ENCODE measurements at places on chromosomes 2 and 18.

GRCh38 chr2:14577843-14578242 lies 54.7 kb upstream of the LRATD1 start:
- no peak for DNase-seq

DNA sequence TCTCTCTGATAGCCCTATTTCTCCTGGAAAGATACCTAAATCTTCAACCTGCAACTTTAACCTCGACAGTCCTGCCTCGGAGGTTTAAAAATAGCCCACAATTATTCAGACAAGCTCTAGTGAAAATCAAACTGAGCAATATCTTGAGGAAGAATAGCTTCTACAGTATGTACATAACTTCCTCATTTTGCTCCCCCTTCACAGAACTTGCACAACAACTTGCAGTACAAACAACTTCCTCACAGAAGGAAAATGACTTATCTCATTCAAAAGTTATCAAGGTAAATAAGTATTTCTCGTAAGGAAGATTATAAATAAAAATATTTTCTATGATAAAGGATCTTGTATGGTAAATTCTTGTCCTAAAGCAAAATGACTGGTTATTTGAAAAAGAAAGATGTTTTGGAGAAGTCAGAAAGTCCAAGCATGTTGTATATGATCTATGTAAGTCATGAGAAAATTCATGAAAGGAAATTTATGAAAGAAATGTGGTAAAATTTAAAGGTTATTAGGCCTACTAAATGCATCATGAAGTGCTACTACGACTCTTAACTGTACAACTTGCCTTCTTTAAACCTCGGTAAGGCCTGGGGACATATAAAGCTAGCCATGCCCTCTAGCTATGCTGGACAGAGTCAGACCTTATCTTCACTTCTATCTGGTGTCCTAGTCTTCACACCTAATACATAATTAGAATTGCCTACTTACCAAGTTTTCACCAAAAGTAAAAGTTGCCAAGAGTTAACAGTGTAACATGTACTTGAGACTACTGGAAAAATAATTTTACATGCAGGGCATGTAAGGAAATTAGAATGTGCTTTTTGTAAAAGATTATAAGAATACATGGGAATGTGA lies 394.5 kb downstream of the DLGAP1 start:
- no peak for DNase-seq

- no peak for DNase-seq
Measured at GRCh38 chr18:70046207-70046606, 98.5 kb upstream of the CD226 start.

GRCh38 chr2:170354388-170354787 lies 176.4 kb downstream of the MYO3B start:
- no peak for DNase-seq

GRCh38 chr2:237290261-237290660 lies 123.7 kb downstream of the COL6A3 start:
- peak; percentile 72 for DNase-seq

DNA sequence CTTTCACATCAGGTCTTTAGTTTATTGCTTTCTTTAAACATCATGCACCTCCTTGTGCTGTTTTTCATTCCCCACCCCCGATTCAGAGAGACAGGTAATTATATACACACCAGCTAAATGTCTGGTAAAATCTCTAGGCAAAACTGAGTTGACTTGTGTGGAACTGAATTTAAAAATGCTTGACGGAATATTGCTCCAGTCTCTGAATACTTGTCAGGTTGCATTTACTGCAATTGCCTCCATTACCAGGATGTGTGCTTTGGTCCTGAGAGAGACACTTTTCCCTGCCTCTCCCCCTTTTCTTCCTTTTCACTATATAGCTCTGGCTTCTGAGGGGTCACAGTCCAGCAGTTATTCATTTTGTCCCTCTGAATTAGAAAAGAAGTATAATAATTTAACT lies 104.0 kb downstream of the PTPRM start:
- no peak for DNase-seq

GRCh38 chr18:45540125-45540524 lies 75.2 kb upstream of the SLC14A2 start:
- no peak for DNase-seq

DNA sequence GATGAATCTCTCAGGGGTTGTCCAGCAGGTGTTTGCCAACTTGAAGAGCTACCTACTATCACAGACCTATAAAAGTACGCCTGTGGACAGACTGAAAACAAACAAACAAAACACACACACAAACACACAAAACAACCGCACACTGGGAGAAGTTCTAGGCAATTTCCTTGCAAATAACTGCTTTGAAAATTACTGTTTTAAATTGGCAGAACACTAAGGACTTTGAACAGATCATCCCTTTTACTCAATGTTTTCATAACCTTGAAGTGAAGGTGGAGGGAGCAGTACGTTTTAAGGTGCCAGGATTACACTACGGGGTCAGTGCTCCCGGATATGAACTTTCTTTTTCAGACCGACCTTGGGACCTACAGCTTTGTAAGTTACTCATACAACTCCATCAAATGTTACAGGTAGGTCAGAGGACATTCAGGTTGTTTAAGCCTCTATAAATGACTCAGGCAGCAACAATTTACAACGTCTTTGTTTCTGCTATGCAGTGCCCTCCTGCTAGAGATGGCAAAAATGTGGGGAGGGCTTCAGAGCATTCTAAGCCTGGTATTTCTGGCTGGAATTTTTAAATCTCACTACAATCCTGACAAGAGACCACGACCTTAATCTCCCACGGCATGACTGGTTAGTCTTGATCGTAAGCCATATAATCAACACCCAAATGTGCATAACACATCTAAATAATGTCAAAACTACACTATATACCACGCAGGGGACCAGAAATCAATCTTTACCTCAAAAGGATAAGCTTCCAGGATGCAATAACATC lies 1.4 kb upstream of the SLC20A1 start:
- no peak for DNase-seq

- peak; percentile 53 for DNase-seq
Measured at GRCh38 chr18:34729264-34729663, 19.2 kb downstream of the DTNA start.

- DNase-seq: no peak
Measured at GRCh38 chr2:44951714-44952113, 10.2 kb downstream of the SIX3 start.

DNA sequence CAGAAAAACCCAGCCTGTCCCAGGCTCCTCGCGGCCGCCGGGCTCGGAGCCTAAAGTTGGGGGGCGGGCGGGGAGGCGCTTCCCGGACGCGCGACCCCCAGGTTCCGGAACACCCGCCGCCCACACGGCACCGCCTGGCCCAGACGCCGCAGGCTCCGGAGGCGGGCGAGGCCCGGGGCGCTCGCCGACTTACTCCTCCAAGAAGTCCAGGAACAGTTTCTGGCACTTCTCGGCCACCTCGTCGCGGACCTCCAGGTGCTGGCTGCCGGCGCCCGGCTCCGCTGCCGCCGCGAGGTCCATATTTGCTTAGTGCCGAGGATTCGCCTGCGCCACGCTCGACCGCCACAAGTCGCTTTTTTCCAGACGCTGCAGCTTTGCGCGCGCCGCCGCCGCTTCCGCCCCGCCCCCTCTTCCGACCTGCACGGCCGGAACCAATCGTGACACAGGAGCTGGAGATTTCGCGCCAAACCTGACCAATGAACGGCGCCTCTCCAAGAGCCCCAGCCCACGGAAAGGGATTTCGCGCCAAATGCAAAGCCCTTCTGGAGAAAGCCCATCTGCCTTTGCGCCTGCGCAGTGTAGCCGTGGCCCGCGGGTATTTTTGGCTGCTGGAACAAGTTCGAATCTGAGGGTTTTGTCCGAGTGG lies at the start of gene MCM6:
TSS of gene MCM6 (minus strand) at position 378 of the 646 bp plus-strand sequence. CDS start at position 300, 78 bp downstream.
- DNase-seq: peak; percentile 99

- no peak for DNase-seq
Measured at GRCh38 chr2:171406044-171406443, 27.7 kb downstream of the METTL8 start.

DNA sequence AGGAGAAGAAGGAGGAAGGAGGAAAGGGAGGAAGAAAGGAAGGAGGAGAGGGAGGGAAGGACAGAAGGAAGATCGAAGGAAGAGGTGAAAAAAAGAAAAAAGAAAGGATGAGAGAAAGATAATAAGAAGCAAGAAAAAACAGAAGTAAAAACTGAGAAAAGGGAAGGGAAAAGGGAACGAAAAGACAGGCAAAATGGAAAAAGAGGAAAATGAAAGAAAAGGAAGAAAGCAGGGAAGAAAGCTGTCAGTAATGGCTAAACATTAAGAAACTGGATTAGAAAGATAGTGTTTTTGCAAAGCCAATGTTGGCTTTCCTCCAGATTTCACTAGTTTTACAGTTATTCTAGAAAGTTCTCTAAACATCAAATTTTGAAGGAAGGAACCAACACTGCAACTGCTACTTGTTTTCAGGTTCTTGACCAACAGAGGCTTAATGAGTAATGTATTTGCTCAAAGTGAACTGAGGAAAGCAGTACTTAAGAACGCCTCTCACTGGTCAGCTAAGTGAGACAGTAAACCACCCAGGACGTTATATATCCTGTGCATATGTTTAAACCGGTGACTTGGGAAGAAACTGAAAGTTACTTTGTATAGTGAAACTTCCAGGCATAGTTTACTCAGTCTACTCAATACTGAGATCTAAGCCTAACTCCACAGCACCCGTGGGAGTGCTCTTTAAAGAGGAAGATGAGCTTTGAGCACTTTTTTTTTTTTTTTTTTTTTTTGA lies 286.2 kb upstream of the TRIB2 start:
- DNase-seq: no peak

DNA sequence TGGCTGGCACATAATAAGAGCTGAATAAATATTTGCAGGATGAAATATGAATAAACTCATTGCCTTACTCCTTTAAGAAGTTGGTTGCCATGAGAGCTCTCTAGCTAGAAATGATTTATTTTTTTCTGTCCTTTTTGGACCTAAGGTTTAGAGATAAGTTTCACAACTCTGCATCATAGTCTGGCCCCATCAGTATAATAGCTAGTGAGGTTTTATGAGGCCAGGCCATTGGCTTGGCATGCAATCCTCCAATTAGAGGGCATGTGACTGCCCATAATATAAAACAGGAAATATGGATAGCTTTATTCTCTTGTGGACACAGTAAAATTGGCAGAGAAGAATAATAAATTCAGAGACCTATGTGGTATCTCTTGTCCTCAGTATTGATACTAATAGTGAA lies 26.2 kb upstream of the INSIG2 start:
- DNase-seq: no peak

GRCh38 chr2:239318790-239319661 lies 81.8 kb downstream of the HDAC4 start:
- peak; percentile 48 for DNase-seq

GRCh38 chr2:129923265-129924091 lies 56.0 kb upstream of the RAB6C start:
- DNase-seq: peak; percentile 50

DNA sequence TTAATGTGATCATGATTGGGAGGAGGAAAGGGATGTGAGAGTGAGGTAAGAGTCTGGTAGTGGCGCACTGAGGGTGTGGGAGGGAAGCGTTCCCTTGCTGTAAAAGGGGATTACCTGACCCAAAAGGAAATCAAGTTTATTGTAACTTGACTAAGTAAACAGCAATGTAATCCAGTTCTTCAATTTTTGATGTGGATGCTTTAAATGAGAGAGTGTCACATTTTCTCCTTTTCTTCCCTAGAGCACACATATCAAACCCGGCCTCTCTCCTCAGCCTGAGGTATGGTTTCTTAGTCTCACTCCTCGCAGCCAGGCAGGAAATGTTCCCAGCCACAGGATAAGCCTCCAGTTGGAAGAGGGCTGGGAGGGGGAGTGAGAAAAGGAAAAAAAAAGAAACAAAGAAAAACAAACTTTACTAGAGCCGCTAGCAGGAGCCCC lies 688 bp upstream of the ARHGAP28 start:
- no peak for DNase-seq

DNA sequence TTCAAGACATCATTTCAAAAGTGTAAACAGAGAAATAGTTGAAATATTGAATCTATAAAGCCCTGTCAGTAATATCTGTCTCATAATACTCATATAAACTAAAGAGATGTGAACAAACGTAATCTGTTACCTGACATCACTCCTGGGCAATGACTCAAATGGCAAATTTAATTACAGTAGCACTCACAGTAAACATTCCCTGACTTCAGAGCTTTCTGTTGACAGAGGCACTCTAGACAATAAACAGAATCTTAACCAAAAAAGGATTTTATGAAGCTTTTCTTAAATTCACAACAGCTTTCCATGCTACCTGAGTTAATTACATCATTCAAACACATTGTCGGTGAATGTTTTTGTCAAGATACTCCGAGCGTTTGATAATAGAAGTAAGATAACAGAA lies 128.1 kb upstream of the PDE1A start:
- DNase-seq: no peak

GRCh38 chr2:129237966-129238725 lies 741.3 kb upstream of the RAB6C start:
- peak; percentile 75 for DNase-seq

DNA sequence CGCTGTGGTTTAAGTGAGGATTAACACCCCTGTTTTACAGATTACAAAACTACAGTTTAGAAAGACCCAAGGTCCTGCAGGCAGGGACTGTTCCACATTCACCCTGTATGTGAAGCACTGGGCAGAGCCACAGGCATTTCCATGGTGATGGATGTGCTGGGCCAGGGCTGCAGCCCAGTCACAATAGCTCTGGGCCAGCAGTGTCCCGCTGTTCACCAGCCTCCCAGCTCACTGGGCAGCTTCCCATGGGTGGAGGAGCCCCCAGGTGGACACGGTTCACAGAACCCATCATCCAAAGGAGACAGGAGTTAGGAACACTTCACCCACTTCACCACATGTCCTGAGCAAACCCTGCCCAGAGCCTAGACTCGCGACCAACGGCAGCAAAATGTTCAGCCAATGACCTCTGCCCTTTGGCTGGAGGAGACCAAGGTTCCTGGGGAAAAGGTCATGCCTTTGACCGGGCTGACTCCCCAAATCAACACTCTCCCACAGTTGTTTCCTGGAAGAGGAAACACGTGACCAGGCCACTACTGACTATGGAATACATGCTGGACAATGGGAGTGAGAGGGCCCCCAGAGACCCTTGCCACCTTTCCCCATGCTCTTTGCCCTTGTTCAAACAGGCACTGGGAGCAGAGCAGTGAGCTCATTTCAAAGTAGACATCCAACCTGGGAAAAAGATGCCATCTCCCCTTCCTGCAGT lies 28.0 kb upstream of the SLC35F6 start:
- no peak for DNase-seq

DNA sequence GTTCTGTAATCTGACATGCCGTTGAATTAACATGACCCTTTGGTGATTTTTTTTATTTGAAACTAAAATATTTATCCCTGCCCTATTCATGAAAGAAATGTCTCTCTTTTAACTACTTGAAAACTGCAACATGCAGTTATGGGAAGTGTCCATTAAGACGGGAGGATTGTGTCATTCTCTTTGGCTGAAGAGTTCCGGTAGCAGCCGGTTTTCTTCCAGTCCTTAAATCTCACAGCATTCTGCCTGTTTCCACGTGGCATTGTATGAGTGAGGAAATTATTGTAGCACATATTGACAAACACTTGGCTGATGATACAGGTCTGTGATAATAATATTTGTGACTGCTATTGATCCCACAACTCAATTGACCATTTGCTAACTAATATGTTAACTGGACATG lies 509.6 kb upstream of the POU3F3 start:
- no peak for DNase-seq

Data from fibroblast of skin of back (primary cell).